Mucosa of gallbladder (tissue), 1 donor: ENCODE measurements at places on chromosomes 1 and 21. TPM values are rescaled to one million over a fixed set of nuclear protein-coding genes. Genes with fewer than 3 reads are reported as not detected.
A peak's percentile ranks its signal among the peaks of the same experiment; 100 is the strongest.

Gene RPRD2
- total RNA-seq = 33.2 TPM

Gene BMP8B
- 1.8 TPM for total RNA-seq

Gene TRIM67
- 0.03 TPM for total RNA-seq

Gene LCE3D
- not detected for total RNA-seq

Gene LCA5L
- 2.7 TPM for total RNA-seq

Gene VSIG8
- total RNA-seq = not detected

Gene RERE
- 134 TPM for total RNA-seq

Gene PDPN
- total RNA-seq = 37.5 TPM

- no peak for DNase-seq
Measured at GRCh38 chr1:184866586-184866985, 107.7 kb downstream of the NIBAN1 start.

- DNase-seq = peak; percentile 42
Measured at GRCh38 chr1:206890125-206891060, 6.8 kb upstream of the IL24 start.

GRCh38 chr1:240094041-240094722, 2.5 kb downstream of the FMN2 start:
- no peak for DNase-seq

DNA sequence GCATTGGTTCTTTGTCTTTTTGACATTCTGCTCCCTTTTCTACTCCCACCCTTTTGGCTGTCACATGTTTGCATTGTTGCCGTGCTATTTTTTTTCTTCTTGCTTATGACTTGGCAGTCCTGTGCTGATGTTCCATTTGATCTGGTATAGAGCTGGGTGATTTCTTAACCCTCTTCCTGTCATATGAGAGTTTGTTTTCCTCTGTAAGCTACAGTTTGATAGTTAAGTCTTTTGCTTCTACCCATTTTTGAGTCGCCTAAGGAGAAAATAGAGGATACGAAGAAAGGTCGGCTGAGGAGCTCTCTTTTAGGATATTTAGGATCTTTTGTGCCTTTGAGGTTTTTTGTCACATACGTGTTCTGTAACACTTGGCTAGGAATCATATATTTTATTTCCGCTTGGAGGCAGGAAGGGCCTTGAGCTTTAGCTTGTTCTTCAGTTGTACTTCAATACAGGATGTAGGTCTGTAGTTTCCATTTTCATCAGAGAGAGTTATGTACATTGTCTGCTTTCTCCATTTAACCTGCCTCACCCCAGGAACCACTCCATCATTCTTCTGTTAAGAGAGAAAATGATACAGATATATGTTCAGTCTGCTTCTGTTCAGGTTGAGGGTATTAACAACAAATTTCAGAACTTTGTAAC, 150.7 kb downstream of the BACH1 start:
- no peak for DNase-seq

DNA sequence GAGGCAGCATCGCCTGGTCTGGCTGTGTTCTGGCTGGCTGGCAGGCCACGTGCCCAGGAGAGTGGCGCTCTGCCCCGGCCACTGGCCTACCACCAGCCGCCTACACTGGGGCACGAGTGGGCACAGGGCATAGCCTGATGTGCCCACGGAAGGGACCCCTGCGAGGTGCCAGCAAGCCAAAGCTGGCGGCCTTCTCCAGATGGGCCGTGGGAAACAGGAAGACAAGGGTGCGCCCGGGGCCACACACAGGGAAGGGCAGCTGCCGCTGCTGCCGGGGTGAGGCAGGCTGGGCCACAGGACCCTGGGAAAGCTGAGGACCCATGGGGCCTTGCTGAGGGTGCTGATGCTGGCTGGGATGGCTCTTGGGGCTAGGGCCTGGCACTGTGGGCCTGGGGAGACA, 40.7 kb downstream of the SLC66A1 start:
- no peak for DNase-seq

DNA sequence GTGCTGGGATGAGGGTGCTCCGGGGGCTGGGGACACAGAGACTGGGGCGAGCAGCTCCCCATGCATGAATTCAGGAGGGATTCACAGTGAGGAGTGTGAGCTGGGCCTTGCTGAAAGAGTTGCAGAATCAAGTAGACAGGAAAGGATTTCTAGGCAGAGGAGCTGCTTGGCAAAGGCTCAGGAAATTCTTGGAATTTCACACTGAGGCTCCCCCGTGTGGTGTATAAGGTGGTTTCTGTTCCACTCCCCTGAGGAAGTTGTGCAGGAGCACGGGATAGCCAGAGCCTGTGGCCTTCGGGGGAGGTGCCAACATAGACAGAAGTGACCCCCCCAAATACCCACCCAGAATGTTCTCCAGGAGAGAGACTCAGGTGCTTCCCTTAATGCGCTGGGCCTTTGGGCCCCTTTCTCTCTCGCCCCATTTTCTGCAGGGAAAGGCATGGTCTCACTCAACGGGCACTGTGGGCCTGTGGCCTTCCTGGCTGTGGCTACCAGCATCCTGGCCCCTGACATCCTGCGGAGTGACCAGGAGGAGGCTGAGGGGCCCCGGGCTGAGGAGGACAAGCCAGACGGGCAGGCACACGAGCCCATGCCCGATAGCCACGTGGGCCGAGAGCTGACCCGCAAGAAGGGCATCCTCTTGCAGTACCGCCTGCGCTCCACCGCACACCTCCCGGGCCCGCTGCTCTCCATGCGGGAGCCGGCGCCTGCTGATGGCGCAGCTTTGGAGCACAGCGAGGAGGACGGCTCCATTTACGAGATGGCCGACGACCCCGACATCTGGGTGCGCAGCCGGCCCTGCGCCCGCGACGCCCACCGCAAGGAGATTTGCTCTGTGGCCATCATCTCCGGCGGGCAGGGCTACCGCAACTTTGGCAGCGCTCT, 58.5 kb upstream of the ACTL8 start:
- DNase-seq = peak; percentile 31

DNA sequence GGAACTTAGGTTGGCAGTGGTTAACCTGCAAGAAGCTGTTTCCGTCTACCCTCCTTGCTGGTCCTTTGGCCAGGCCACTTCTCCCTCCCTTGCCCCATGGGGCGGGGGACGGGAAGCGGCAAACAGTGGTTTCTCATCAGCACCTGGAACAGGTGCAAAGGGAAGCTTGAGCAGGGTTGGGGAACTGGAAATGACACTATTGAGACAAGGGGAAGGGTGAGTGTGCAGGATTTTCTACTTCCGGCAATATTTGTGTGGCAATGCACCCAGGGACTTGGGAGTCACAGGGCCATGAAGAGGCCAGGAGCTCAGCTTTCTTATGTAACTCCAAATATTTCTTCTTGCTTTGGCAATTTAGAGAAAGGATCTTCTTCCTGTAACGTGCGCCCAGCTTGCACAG, 29.0 kb upstream of the SARS1 start:
- DNase-seq = no peak

GRCh38 chr1:70674941-70675685, 264.0 kb downstream of the CTH start:
- no peak for DNase-seq

GRCh38 chr1:115056395-115056798, 26.8 kb downstream of the TSHB start:
- DNase-seq = peak; percentile 27

DNA sequence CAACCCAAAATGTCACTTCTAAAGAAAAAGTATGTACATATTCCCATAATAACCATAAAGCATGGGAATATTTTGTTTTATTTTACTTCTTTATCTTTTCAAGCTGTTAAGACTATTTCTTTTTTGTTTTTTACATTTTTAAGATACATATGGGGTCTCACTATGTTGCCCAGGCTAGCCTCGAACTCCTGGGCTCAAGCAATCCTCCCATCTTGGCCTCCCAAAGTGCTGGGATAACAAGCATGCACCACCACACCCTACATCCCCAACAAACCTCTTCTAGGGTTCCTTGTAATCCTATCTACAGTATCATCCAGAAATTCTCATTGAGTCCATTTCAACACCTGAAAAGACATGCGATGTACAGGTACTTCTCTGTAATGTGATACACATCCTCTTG, 87.5 kb downstream of the TM2D1 start:
- DNase-seq = no peak

GRCh38 chr1:37092937-37093336, 58.6 kb upstream of the GRIK3 start:
- no peak for DNase-seq

DNA sequence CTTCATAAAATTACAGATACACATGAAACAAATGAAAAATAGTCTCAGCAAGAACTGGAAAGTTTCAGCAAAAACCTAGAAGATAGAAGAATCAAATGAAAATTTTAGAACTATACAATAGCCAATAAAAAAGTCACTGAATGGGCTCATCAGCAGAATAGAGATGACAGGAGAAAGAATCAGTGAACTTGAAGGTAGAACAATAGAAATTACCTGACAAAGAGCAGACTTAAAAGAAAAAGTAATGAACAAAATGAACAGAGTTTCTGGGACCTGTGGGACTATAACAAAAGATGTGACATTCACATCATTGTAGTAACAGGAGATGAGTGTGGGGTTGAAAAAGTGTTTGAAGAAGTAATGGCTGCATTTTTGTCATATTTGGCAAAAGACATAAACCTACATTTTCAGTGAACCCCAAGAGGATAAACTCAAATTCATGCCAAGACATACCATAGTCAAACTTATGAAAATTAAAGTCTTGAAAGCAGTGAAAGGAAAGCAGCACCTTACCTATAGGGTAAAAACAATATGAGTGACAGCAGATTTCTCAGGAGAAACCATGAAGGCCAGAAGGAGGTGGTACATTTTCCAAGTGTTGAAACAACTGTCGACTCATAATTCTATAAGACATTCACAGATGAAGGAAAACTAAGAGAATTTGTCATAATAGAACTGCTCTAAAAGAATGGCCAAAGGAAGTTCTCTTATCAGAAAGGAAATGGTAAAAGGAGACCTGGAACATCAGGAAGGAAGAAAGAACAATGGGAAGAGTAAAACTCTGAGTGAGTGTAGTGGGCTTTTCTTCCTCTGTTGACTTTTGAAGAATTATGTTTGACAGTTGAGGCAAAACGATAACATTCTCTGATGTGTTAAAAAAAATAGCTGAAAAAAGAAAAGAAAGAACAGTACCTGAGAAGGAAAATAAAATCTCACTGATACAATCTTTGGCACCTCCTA, 23.5 kb downstream of the NTPCR start:
- DNase-seq = no peak

- DNase-seq = no peak
Measured at GRCh38 chr1:223834660-223835263, 11.0 kb downstream of the TP53BP2 start.
